ENCODE measurements at places on chromosomes 5 and 9.

DNA sequence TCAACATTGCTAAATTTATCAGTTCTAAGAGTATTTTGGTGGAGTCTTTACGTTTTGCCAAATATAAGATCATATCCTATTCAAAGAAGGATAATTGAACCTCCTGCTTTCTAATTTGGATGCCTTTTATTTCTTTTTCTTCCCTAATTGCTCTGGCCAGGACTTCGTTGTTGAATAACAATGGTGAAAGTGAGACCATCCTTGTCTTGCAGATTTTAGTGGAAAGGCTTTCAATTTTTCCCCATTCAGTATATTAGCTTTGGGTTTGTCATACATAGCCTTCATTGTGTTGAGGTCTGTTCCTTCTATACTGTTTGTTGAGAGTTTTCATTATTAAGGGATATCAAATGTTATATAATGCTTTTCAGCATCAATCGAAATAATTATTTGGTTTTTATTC is 1974.2 kb upstream of the ACO1 start:
- no peak for DNase-seq

- DNase-seq: peak; percentile 92
Observed at GRCh38 chr9:129143031-129143927, 32.1 kb downstream of the PTPA start.

DNA sequence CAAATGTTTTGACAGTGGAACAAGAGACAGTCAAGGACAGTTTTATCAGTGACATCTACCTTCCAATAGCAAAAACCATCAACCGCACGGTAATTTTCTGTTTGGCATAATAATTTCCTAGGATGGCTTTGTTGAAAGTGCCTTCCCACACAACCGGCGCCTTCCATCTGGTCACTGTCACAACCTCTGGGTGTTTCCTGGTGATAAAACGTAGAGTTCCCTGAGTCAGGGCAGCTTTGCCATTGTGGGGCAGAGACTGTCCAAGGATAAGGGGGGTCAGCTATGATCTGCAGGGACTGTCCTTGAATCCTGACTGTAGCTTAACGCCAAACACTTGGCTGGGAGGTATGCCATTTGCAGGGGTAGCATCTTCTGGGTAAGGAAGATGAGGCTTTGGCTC is 47.6 kb downstream of the GGTA1 start:
- no peak for DNase-seq

DNA sequence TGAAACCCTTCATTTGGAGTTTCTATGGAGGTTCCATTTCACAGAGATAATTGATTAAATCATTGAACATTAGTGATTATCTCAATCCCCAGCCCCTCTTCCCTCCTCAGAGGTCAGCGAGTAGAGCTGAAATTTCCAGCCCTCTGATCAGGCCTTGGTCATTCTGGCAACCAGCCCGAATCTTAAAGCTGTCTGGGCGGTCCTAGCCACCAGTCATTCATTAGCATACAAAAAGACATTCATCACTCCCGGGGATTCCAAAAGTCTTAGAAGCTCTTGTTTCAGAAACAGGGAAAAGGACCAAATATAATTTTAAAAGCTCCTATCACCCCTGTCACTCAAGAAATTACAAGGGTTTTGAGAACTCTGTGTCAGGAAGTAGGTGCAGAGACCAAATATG is 41.3 kb downstream of the ZNF474 start:
- no peak for DNase-seq

DNA sequence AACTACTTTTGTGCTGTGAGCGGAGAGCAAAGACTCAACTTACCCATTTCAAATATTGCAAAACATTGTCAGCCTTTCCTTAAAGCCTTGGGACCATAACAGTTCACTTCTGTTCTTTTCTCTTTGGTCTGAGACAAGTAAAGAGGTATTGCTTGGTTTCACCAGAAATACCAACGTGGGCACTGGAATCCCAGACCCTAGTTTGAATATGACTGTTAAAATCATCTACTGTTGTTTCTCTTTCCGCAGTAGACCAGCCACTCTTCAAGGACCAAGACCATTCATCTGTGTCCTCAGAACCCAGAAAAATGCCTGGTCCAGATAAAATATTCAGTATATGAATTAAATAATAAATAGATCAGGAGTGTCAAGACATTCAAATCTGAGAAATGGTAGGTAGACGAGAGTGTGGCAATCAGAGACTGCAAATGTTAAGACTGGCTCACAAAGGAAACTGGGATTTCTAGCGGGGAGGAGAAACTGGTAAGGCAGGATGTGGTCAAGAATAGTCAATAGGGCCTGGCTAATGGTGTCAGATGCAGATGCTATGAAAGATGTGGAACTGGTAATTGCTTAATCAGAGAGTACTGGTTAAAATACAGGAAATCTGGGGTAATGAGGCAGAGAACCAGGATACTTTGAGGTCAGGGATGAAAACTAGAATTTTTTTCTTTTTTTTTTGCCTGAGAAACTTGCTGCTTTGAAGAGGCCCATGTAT is 82.1 kb upstream of the IL33 start:
- DNase-seq: no peak

All from ovary (tissue), 10 donors.